ENCODE measurements at places on chromosomes 4 and X.
A peak's percentile ranks its signal among the peaks of the same experiment; 100 is the strongest.

DNA sequence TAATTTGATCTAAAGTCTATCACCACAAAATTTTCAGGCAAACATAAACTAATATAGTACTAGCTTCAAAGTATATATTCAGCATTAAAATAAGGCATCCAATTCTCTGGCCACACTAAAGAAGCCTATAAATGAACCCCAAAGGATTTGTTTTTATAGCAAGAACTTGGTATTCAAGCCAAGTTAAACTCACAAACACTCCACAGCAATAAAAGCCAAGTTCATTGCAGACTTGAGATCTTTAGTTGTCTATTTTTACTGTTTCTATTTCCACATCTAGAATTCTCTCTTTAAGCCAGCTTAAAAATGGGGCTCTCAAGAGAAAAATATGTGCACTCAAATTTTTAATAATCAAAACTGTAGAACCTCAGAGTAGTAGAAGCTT is 51.1 kb downstream of the WDFY3 start:
- DNase-seq, result peak; percentile 66

- DNase-seq, result no peak
Observed at GRCh38 chr4:95159384-95159783, 389.4 kb downstream of the UNC5C start.

- DNase-seq, result no peak
Observed at GRCh38 chrX:119251386-119251785, 15.3 kb downstream of the PGRMC1 start.

DNA sequence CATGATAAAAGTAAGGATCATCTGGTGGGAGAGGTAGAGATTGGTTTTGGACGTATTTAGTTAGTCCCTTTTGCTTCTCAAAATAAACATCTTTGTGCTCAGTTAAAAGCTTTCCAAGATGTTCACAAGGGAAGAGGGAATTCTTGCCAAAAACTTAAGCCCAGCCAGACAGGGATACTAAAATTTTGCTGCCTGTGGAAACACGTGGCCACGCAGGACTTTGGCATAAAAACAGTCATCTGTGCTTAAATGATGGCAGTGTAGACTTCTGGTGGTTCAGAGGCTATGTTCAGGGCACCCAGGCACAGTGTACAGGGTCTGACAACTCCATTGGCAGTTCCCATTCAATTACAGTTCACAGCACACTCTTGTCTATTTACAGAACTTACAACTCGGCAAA is 93.2 kb upstream of the JADE1 start:
- DNase-seq, result no peak

GRCh38 chr4:122341886-122342285 is 36.9 kb upstream of the ADAD1 start:
- DNase-seq, result no peak

DNA sequence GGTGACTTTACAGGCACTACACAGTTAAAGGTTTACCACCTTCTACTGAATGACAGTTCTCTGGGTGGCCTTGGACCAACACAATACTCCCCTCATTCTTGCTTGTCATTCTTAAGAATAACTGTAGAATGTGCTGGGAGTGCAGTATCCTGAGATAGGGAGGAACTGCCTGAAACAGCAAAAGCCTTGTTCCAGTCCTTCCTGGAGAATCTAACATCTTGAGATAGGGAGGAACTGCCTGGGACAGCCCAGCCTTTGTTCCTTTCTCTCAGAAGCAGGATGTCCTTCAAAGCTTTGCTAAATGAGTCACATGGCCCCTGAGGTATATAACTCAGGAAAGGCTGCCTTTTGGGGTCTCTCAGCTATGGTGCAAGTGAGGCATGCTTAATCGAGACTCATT is 145.7 kb upstream of the MBNL3 start:
- DNase-seq, result no peak

DNA sequence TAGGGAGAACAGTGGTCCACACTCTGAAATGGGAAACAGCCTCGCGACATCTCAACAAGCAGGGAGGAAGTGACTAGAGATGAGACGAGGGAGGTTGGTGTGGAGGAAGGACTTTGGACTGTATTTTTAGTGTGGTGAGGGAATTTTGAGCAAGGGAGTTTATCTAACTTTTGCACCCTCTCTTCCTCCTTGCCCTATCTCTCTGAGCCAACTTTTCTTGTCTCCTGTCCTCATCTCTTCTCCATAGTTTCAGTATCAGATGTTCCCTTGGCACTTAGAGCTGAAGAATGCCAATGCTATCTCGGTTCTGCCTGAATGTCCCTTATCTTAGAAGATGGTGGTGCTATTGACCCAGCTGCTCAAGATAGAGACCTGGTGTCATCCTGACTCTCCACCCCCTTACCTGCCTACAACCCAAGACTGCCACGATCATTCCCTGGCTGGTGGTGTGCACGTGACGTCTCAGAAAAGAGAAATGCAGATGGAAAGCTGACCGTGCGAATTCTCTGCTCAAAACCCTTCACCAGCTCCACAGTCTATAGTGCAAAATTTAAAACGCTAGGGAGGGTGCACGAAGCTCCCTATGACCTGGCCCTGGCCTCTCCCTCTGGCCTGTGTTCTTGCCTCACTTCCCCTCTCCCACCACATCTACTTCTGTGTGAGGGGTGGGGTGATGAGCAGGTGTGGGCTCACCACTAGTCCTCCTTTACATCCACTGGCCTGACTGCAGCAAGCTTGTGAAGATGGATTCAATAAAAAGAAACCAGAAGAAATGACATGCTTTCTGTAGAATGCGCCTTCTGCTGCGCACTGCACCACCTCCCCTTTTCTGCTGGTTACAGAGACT is 20.9 kb downstream of the MPP1 start:
- no peak for DNase-seq

GRCh38 chr4:22434895-22435294 is 81.0 kb downstream of the ADGRA3 start:
- peak; percentile 43 for DNase-seq

DNA sequence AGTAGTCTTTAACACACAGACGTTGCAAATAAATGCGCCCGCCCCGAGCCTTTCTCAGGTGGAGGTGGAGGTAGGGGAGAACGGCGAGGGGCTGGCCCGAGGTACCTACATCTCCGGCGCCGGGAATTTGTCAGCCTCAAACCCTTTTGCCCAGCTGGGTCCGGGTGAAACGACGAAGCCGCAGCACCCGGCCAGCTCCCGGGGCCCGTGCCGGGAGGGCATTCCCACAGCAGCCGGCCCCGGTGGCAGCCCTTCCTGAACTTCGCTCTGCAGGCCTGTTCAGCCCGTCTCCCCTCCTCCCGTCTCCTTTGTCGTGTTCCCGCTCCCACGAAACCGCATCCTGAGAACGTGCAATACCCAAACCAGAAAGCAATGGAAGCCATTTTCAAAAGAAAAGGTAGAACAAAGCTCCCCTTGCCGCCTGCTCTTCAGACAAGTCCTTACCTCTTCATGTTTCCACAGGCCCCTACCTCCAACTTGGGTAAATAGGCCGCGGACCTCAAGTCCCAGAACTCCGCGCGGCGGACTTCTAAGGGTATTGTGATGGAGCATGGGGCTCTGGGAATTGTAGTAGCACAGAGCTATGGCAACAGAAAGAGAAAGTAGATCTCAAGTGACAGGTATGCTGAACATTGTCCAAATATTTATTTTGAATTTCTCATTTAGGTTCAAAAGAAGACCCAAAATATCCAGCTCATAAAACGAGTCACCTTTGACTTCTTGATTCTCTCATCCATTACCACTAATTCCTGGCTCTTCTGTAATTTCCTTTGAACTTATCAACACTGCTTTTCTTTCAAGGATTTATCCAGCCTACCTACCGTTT is at the start of gene RBM41:
RBM41 (minus strand) TSS at position 501 of the 826 bp plus-strand sequence; CDS start at position 452, 49 bp downstream.
- peak; percentile 91 for DNase-seq

Measured in brain (organoid and tissue), 16 donors.